Nucleus accumbens (tissue), 56 donors: ENCODE measurements at places on chromosomes 3 and 15.

GRCh38 chr15:78341057-78341987 lies 1.2 kb downstream of the CRABP1 start:
- DNase-seq = no peak

DNA sequence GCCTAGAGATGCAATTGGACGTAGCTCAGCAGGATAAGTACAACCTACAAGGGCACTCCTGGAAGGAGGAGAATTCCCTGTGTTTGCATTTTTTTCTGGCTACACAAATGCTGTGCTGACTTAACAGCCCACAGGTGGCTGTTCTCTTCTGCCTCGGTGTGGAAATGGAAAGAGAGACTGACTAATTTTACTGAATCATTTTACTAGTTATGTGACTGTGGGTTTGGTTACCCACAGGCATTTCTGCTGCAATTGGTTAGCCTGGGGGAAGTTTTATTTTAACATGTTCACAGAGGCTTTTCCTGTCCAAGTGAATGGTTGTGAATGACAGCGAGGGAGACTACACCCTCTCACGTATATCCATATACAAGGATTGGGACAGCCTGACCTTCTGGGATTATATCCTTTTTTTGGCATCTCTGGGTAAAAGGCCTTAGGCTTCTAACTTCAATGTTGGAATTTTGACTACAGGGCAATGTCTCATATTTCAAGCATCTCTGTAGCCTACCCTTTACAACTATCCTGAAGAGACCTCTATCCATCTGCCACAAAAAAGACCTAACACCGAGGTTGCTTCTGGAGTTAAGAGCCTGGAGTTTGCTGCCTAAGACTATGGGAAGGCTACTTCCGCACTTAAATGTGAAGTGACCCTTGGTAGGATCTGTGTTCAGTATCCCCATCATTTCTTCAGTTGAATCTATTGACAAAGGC lies 67.2 kb upstream of the TP63 start:
- DNase-seq = no peak

DNA sequence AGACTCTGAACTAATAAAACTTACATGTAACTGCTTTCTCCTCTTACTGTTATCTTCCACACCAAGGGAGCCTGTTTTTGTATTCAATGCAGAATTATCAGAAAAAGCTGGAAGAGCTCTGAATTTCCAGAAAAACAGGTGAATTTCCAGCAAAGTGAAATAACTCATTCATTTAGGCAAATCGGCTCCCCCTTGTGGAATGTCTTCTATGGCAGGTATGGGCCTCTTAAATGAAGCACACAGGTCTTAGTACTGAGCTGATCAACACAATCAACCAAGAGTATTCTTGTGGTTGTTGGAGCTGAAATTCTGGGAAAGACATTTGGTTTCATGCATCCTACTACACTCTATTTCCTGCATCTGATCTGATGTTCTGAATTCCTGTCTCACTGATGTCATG lies 31.0 kb upstream of the PTPRG start:
- DNase-seq = no peak

DNA sequence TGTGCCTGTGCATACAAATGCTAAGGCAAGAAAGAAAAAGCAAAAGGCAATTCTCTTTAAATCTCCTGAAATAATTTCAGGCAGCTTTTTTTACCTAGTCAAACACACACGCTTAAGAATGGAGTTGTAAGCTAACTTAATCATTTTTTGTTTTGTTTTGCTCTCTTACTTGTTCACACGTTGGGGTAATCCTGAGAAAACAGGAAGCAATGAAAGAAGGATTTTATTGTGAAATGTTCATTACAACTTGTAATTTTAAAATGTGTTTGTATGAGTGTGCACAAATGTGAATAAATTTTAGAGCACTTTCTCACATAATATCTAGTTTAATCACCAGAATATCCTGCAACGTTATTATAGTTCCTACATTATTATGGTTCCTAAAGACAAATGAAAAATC lies 263.8 kb downstream of the LPP start:
- DNase-seq = no peak

DNA sequence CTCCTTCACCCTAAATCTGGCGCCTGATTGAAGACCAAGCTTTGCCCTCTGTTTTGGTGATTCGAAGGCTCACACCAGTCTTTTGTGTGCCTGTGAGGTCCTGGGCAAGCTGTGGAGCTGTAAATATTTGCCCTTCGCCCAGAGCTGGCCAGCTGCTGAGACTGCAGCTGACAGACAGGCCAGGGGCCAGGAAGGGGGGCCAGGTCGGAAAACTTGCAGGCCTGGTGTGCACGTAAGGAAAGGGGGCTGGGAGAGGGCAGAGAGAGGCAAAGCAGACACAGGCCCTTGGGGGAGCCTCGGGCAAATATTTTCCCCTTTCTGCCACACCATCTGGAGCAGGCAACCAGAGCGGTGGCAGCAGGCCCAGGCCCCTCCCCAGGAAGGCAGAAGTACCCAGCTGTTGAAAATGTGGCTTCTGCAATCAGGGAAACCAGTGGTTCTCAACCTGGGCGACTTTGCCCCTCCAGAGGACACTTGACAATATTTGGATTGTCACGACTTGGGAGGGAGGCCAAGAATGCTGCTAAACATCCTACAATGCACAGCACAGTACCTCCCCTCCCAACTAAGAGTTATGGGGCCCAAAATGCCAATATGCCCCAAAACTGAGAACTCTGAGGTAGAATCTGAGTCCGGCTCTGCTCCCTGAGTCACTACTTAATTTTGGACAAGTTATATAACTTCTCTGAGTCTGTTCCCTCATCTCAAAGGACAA lies 2.5 kb downstream of the PDZRN3 start:
- DNase-seq = peak; percentile 12

GRCh38 chr3:136939489-136939888 lies 18.3 kb upstream of the IL20RB start:
- no peak for DNase-seq

DNA sequence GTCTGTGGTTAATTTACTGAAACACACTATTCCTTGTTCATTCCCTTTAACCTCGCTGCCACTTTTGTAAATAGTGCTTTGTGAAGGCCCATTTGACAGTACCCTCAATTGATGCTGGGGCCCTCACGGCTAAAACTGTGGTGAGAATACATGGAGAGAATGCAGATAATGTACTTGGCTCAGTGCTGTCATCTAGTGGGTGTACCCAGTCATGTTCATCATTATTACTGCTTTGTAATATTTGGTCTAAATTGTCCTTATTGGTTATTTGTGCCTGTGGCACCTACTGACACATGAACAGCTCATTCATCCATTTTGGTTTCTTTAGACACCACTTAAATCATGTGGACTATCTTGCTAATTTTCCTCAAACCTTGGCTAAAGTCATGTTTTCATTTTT lies 543.6 kb downstream of the EDEM1 start:
- DNase-seq = no peak

- no peak for DNase-seq
Observed at GRCh38 chr15:24777307-24777706, 101.7 kb downstream of the NPAP1 start.

GRCh38 chr15:77675806-77676415 lies 43.2 kb upstream of the LINGO1 start:
- no peak for DNase-seq

- DNase-seq = no peak
Observed at GRCh38 chr3:37765591-37766488, 95.8 kb upstream of the CTDSPL start.

DNA sequence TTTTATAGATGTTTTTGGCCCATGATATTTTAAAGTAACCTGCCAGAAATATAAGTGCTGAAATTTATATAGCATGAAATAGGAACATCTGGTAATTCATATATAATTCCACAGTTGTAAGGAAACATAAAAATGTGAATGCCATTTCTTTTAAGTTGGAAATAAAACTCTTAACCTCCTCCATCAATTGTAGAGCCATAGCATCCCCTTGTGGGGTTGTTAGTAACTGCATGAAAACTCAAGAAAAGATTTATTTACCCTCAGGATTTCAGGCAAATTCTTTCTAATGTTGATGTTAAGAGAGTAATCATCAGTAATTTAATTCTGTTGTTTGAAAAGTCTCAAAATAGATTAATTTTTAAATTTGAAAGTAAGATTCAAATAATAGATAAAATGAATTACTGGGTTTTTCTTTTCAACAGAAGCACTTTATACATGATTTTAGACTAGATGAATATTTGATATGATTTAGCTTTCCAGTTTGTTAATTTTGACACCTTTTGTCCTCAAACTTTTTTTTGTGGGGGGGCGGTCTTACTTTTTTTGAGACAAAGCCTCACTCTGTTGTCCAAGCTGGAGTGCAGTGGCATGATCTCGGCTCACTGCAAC lies 74.7 kb downstream of the RASA2 start:
- DNase-seq = peak; percentile 7

DNA sequence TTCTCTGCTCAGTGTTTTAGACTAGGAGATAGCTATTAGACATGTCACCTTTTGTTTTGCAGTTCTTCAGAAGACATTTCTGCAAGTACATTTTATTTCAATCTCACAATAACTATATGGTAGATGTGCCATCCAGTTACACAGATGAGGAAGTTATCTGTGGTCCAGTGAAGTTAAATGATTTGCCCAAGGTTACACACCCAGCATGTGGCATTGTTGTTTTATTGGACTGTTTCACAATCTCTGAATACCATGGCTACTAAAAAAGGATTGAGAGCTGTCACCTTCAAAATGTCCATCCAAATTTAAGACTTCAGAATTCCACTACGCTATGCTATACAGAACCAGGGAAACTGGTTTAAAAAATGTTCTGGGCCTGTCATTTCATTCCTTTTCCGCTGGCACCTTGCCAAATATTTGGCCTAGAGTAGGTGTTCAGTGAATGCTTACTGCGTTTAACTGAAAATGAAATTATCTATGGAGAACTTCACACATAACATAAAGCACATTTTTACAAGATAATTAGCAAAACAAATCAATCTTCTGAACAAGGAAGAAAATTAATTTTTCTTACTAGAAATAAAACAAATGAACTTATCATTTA lies 20.2 kb downstream of the TM6SF1 start:
- no peak for DNase-seq

DNA sequence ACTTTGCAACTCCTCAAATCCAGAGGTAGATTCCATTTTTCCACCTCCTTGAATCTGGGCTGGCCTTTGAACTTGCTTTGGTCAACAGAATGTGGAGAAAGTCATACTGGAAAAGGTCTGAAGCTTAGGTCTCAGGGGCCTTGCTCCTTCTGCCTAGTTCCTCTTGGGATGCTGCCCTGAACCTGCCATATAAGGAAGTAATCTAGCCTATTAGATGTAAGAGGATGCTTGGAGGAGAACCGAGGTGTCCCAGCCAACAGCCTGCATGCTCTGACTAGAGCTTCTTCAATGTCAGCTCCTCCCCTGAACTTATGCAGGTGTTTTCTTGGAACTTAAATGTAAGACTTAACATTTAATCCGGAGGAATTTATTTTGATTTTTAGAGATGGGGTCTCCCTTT lies 2.0 kb upstream of the TMED3 start:
- DNase-seq = no peak

GRCh38 chr3:104988496-104988895 lies 378.2 kb upstream of the ALCAM start:
- no peak for DNase-seq

GRCh38 chr3:111965484-111965883 lies 13.3 kb upstream of the ABHD10 start:
- DNase-seq = no peak

DNA sequence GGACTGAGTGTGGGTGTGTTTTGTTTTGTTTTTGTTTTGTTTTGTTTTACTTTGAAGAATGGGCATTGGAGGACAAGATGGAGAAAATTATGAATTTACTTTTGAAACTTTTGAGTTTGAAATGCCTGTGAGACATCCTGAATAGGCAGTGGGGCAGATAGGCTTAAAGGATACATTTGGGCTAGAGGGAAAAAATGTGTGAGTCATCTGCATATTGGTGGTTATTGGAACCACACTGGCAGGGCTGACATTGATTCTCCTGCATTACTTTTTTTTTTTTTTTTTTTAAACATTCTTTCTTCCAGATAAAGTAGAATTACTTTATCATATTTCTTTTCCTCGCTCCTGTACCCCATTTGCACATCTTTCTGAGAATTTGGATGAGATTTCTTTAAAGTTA lies 56.1 kb downstream of the CALML4 start:
- no peak for DNase-seq
